Testis (tissue), 5 donors: ENCODE measurements at places on chromosomes 1 and 21.

DNA sequence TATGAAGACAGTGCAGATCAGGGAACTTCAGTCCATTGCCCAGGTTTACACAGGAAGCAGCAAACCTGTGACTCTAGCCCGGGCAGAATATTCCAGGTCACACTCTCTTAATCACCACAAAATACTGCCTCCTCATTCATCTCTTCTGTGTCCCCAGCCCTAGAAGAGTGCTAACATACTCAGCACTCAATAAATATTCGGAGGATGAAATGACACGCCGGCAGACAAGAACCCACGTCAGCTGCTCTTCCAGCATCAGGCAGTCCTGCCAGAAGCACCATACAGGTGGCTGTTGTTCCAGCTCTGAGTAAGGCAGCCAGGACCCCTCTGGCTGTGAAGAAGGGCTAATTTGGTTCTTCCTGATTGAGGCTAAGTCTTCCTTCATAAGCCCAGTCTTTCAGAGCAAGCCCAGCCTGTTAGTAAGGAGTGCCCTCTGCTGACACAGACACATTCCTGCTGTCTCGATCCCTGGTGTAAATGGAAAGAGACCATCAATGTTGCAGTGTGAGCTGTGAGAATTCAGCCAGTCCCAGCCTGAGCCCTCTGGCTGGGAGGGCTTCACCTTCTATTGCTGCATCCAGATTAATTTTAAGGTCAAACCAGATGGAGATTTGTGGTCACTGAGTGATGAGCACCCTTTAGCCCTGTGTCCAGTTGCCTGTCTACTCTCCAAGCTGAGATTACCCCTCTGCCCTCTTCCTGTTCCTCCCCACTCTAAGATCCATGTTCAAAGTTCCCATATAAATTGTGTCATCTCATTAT, 45.0 kb upstream of the KIRREL1 start:
- H3K4me1 ChIP-seq, result no peaks in the 10 kb centered on the region
- H3K36me3 ChIP-seq, result no peaks in the 10 kb centered on the region
- H3K4me3 ChIP-seq, result no peak overlapping the region
- no peak overlapping the region for H3K27ac ChIP-seq

DNA sequence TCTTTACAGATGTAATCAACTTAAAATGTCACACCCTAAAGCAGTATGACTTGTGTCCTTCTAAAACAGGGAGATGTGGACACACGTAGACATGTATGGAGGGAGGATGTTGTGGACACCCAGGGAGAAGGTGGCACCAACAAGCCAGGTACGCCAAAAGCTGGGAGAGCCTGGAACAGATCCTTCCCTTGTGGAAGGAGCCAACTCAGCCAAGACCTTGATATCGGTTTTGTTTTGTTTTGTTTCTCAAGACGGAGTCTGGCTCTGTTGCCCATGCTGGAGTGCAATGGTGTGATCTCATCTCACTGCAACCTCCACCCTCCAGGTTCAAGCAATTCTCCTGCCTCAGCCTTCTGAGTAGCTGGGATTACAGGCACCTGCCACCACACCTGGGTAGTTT, 45.6 kb downstream of the CHAF1B start:
- H3K27me3 ChIP-seq, result no peaks in the 10 kb centered on the region
- no peak for DNase-seq
- no peak overlapping the region for H3K4me3 ChIP-seq
- peaks cover 14% of the 10 kb centered on the region for H3K4me1 ChIP-seq
- H3K27ac ChIP-seq, result no peak overlapping the region

- peak overlapping the region; percentile 57 for H3K4me3 ChIP-seq
- H3K27me3 ChIP-seq, result no peaks in the 10 kb centered on the region
- peak; percentile 96 for DNase-seq
- H3K4me1 ChIP-seq, result peaks cover 5% of the 10 kb centered on the region
- peak overlapping the region; percentile 92 for H3K27ac ChIP-seq
- no peaks in the 10 kb centered on the region for H3K36me3 ChIP-seq
These were observed 94.7 kb downstream of the PPIAL4G start for GRCh38 chr1:148388260-148389026.

GRCh38 chr1:22625262-22625925, 11.0 kb upstream of the C1QA start:
- H3K36me3 ChIP-seq, result no peaks in the 10 kb centered on the region
- DNase-seq, result no peak
- H3K4me1 ChIP-seq, result no peaks in the 10 kb centered on the region
- H3K27ac ChIP-seq, result no peak overlapping the region
- H3K27me3 ChIP-seq, result no peaks in the 10 kb centered on the region

DNA sequence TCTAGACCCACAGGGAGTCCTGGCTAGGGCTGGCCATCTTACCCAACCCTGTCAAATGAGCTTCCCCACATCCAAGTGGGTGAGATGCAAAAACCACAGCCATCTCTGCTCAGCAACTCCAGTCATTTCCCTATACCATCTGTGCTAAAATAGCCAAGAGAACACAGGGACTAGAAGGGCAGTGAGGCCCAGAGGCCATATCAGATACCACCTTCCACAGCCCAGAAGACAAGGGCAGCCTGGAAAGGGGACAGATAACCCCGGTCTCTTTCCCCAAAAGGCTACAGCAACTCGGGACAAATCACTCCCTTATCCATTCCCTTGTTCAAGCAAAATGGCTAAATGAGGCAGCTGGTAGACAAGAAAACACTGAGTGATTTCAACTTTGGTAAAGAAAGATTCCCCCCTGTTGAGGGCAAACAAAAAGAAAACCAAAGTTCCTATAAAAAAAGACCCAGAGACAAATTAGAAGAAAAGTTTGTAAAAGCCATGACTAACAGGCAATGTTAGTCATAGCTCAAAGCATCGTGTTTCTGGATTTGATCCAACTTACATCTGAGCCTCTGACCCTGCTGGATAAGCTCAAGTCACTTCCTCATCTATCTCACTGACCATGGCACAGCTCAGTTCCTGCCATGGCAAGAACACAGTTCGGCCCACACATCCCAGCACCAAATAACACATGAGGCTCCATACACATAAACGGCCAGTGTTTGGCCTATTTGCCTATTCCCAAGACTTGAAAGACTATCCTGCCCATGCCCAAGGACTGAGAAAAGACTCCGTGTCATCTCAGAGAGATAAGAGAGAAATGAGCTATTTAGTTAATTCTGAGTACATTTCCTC, 3.1 kb downstream of the LAMB3 start:
- no peaks in the 10 kb centered on the region for H3K27me3 ChIP-seq
- H3K27ac ChIP-seq, result no peak overlapping the region
- no peak for DNase-seq
- H3K4me1 ChIP-seq, result peaks cover 24% of the 10 kb centered on the region
- no peak overlapping the region for H3K4me3 ChIP-seq

DNA sequence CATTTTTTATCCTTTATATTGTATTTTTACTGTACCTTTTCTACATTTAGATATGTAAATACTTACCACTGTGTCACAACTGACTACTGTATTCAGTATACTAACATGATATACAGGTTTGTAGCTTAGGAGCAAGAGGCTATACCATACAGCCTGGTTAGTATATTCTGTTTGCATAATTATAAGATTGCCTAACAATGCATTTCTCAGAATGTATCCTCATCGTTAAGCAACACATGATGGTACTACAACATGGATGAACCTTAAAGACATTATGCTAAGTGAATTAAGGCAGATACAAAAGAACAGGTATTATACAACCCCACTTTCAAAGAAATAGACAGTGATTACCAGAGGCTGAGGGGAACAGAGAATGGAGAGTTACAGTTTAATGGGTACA, 62.7 kb downstream of the RUSC1 start:
- no peaks in the 10 kb centered on the region for H3K36me3 ChIP-seq
- no peaks in the 10 kb centered on the region for H3K4me1 ChIP-seq
- H3K27me3 ChIP-seq, result no peaks in the 10 kb centered on the region
- no peak overlapping the region for H3K4me3 ChIP-seq

- no peak overlapping the region for H3K4me3 ChIP-seq
- no peaks in the 10 kb centered on the region for H3K36me3 ChIP-seq
These were observed 129.9 kb upstream of the ZNF644 start for GRCh38 chr1:91151702-91152101.

GRCh38 chr1:108947871-108948525, 15.3 kb downstream of the CLCC1 start:
- DNase-seq, result no peak
- peaks cover 4% of the 10 kb centered on the region for H3K4me1 ChIP-seq
- no peaks in the 10 kb centered on the region for H3K27me3 ChIP-seq
- peak overlapping the region; percentile 48 for H3K27ac ChIP-seq
- H3K4me3 ChIP-seq, result no peak overlapping the region
- H3K36me3 ChIP-seq, result no peaks in the 10 kb centered on the region

- no peak overlapping the region for H3K4me3 ChIP-seq
- no peaks in the 10 kb centered on the region for H3K36me3 ChIP-seq
- H3K27ac ChIP-seq, result no peak overlapping the region
- DNase-seq, result no peak
- H3K4me1 ChIP-seq, result no peaks in the 10 kb centered on the region
These were observed 50.6 kb upstream of the SLC2A1 start for GRCh38 chr1:43009274-43009673.

- H3K27me3 ChIP-seq, result no peaks in the 10 kb centered on the region
- H3K27ac ChIP-seq, result no peak overlapping the region
- no peaks in the 10 kb centered on the region for H3K36me3 ChIP-seq
These were observed 61.3 kb downstream of the CLIC4 start for GRCh38 chr1:24806588-24806987.

- DNase-seq, result no peak
- no peaks in the 10 kb centered on the region for H3K27me3 ChIP-seq
- no peaks in the 10 kb centered on the region for H3K36me3 ChIP-seq
- H3K27ac ChIP-seq, result no peak overlapping the region
- no peaks in the 10 kb centered on the region for H3K4me1 ChIP-seq
These were observed 19.6 kb upstream of the ACTRT2 start for GRCh38 chr1:3001471-3002348.

GRCh38 chr1:183327434-183328290, 90.5 kb downstream of the NMNAT2 start:
- H3K36me3 ChIP-seq, result no peaks in the 10 kb centered on the region
- no peak overlapping the region for H3K4me3 ChIP-seq
- H3K4me1 ChIP-seq, result peaks cover 26% of the 10 kb centered on the region
- no peak overlapping the region for H3K27ac ChIP-seq

DNA sequence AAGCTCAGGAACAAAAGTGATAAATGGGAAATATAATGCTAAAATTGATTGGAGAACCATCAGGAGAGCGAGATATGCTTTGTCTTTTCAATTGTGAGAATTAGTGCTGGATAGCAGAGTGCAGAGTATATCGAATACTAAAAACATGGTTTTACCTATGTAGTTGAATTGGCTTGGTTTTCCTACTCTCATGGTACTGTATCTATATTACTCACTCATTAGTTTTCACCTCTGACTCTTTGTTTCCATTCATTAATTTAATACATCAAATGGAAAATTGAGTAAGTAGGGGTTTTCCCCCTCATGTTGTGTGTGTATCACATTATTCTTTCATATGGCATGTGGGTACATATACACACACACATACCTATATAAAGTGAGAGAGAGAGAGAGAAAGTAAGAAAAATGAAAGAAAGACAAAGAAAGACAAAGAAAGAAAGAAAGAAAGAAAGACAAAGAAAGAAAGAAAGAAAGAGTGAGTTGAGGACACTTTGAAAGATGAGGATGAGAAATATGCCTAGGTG, 1574.5 kb downstream of the MRPL39 start:
- H3K27ac ChIP-seq, result no peak overlapping the region
- no peaks in the 10 kb centered on the region for H3K4me1 ChIP-seq
- H3K27me3 ChIP-seq, result no peaks in the 10 kb centered on the region
- H3K36me3 ChIP-seq, result no peaks in the 10 kb centered on the region

DNA sequence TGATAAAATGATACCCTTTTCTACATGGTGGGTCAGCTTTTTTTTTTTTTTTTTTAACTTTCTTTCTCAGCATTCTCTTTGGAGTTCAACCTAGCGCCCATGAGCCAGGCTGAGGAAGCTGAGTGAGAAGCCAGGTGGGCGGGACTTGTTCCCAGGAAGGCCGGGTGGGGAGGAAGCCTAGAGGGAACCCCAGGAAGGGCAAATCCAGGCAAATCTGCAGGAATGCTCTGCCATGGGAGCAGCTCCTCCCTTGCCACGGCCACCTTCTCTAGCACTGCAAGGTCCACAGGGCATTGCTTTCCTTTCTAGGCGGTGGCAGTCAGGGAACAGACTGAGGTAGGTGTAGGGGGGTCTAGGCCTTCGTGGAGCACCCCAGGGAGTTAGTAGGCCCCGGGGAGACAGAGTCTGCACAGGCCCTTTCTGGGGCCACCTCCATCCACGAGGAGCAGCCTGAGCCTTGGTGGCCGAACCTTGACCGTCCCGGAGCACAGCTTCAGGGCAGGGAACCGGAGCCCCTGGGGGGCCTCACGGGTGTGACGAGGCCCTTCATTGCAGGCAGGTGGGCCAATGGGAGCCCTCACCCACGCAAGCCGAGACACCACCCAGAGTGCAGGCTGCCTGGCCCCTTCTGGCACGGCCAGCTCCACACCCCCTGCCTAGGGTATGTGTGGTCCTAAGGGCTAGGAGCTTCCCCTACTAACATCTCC, 18.2 kb upstream of the CCDC27 start:
- no peak overlapping the region for H3K27ac ChIP-seq
- no peaks in the 10 kb centered on the region for H3K4me1 ChIP-seq
- H3K27me3 ChIP-seq, result no peaks in the 10 kb centered on the region
- H3K4me3 ChIP-seq, result no peak overlapping the region
- no peaks in the 10 kb centered on the region for H3K36me3 ChIP-seq
- DNase-seq, result no peak

GRCh38 chr21:32424191-32424535, 11.7 kb downstream of the EVA1C start:
- no peaks in the 10 kb centered on the region for H3K36me3 ChIP-seq
- H3K4me1 ChIP-seq, result no peaks in the 10 kb centered on the region
- DNase-seq, result no peak
- no peaks in the 10 kb centered on the region for H3K27me3 ChIP-seq
- no peak overlapping the region for H3K4me3 ChIP-seq

- H3K4me3 ChIP-seq, result no peak overlapping the region
- H3K36me3 ChIP-seq, result no peaks in the 10 kb centered on the region
- peak; percentile 43 for DNase-seq
These were observed 35.5 kb downstream of the MTR start for GRCh38 chr1:236830560-236830959.

DNA sequence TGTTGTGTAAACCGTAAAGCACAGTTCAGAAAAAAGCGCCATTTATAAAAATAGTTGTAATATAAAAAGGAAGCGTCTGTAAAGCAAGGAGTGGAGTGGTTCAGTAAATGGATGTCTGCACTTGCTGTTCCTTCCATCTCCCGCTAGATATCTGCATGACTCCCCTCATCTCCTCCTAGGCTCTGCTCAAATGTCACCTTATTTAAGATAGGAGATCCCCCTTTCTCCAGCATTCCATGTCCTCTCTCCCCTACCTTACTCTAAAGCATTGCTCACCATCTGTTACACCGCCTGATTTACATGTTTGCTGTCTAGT, 745 bp downstream of the MUL1 start:
- peaks cover 6% of the 10 kb centered on the region for H3K4me1 ChIP-seq
- H3K27me3 ChIP-seq, result no peaks in the 10 kb centered on the region
- no peak for DNase-seq
- H3K36me3 ChIP-seq, result no peaks in the 10 kb centered on the region
- H3K4me3 ChIP-seq, result peak overlapping the region; percentile 97

- no peak overlapping the region for H3K4me3 ChIP-seq
- no peaks in the 10 kb centered on the region for H3K36me3 ChIP-seq
- no peaks in the 10 kb centered on the region for H3K27me3 ChIP-seq
- no peak for DNase-seq
- no peak overlapping the region for H3K27ac ChIP-seq
- H3K4me1 ChIP-seq, result no peaks in the 10 kb centered on the region
These were observed 51.2 kb downstream of the SIPA1L2 start for GRCh38 chr1:232578651-232579195.

GRCh38 chr21:35266546-35266945, 217.4 kb upstream of the RUNX1 start:
- H3K4me1 ChIP-seq, result no peaks in the 10 kb centered on the region
- H3K36me3 ChIP-seq, result no peaks in the 10 kb centered on the region
- no peak overlapping the region for H3K27ac ChIP-seq
- H3K4me3 ChIP-seq, result no peak overlapping the region
